ENCODE measurements at places on chromosomes 16 and 17. TPM values are rescaled to one million over a fixed set of nuclear protein-coding genes. Genes with fewer than 3 reads are reported as not detected.

The CCL5 gene
- 0.72 TPM for total RNA-seq

The WNT9B gene
- total RNA-seq: 2.6 TPM

The EVPLL gene
- total RNA-seq: not detected

The HLF gene
- total RNA-seq: 0.60 TPM

The CD300A gene
- total RNA-seq: 1.1 TPM

The SLC47A1 gene
- total RNA-seq: 38.4 TPM

The EPX gene
- not detected for total RNA-seq

The ABCC12 gene
- total RNA-seq: not detected

The PPY gene
- total RNA-seq: not detected

The MAPT gene
- total RNA-seq: 0.24 TPM

The CHP2 gene
- 2.0 TPM for total RNA-seq

The FBXL16 gene
- 0.07 TPM for total RNA-seq

The NPIPA7 gene
- 11.2 TPM for total RNA-seq

The PRAC1 gene
- total RNA-seq: not detected

The SERPINF2 gene
- 140 TPM for total RNA-seq

- DNase-seq: peak; percentile 78
Observed at GRCh38 chr17:55735731-55736405, 13.2 kb upstream of the TMEM100 start.

DNA sequence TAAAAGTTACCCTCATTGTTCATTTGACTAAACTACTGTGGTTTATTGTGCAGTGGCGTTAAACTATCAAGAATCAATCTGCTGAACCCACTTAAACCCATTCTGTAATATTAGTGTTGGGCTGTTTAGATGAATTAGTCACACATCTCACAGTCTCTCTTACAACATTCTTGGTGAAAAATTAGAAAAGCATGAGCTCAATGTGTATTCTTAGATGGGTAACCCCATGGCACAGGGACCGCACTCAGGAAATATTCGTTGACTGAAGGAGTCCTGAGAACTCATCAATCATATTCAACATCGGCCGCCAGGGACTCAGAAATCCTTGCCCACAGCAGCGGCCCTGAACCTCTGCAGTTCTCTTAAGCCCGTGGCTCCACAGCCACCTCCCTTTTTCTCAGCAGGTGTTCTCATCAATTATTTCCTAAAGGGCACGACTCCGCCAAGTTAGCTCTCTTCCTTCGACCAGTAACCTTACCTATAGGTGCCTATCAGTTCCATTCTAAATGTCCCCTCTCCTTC lies 155.6 kb downstream of the STX8 start:
- no peak for DNase-seq

- DNase-seq: no peak
Observed at GRCh38 chr17:75344666-75345065, 55.4 kb upstream of the SLC25A19 start.

DNA sequence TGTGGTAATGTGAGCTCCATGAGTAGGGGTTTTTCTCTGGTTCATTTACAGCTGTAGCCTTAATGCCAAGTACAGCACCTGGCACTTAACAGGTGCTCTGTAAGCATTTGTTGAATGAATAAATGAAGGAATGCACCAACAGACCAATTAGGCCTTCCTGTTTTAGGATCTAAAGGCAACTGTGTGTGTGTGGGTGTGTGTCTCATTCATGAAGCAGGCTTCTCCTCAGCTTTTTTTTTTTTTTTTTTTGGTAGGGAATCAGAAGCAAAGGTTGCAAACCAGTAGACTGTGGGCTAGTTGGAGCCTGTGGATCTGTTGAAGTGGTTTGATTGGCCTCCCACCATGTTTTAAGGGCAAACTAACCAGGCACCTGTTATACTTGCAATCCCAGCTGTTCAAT lies 48.1 kb downstream of the HS3ST2 start:
- no peak for DNase-seq

GRCh38 chr16:89863741-89864526 lies 9.5 kb upstream of the TCF25 start:
- no peak for DNase-seq

DNA sequence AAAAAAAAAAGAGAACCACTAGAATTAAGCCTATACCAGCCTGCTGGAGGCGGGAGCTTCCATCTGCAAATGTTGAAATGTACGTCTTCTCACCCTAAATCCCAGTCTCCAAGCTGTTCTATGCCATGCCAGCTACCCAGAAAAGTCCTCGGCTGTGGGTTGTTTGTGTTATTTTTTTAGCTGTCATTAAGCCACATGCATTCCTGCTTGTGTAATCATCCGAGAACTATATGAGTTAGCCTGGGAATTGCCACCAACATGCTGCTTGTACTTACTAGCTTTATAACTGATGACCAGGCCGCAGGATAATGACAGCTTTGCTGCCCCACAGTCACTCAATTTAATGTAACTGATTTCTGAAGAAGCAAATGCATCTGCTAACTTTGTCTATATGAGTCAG lies 313.9 kb upstream of the SALL1 start:
- no peak for DNase-seq

- DNase-seq: no peak
Observed at GRCh38 chr17:50739098-50739497, 19.7 kb downstream of the LUC7L3 start.

- DNase-seq: no peak
Observed at GRCh38 chr16:30051518-30051917, 14.0 kb upstream of the ALDOA start.

- DNase-seq: no peak
Observed at GRCh38 chr16:87584271-87584670, 18.0 kb upstream of the JPH3 start.

DNA sequence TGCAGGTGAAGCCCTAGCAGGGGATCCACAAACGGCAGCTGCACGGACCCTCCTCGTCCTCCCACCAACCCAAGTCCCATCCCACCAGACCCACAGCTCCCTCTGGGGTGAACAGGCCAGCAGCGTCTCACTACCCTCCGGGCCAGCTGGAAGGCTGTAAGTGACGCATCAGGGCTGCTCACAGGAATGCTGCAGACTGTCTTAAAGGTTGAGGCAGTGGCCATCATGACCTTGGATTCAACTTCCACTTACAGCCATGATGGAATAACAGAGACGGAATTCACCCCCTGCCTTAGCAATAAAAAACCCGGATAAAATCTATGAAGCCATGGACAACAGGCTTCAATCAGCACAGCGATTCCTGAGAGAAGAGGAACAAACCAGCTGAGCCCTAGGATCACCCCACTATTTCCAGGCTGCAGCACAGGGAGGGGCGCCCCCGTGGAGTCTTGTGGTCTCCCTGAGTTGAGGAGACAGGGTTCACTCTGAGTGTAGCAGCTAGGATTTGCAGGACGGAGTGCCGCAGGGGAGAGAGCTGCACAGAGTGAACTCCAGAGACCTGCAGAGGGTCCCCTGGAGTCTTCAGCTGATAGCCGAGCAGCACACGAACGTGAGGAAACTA lies 10.5 kb downstream of the FAM83G start:
- no peak for DNase-seq

- peak; percentile 95 for DNase-seq
Observed at GRCh38 chr17:40909351-40909750, 24.3 kb upstream of the KRT20 start.

- DNase-seq: no peak
Observed at GRCh38 chr16:6528217-6528616, 804.4 kb upstream of the RBFOX1 start.

GRCh38 chr17:45820052-45820780 lies 24.5 kb upstream of the SPPL2C start:
- DNase-seq: no peak

- DNase-seq: no peak
Observed at GRCh38 chr17:9676820-9677310, 31.5 kb downstream of the USP43 start.

- peak; percentile 61 for DNase-seq
Observed at GRCh38 chr17:37650419-37651003, 7.3 kb upstream of the DDX52 start.

DNA sequence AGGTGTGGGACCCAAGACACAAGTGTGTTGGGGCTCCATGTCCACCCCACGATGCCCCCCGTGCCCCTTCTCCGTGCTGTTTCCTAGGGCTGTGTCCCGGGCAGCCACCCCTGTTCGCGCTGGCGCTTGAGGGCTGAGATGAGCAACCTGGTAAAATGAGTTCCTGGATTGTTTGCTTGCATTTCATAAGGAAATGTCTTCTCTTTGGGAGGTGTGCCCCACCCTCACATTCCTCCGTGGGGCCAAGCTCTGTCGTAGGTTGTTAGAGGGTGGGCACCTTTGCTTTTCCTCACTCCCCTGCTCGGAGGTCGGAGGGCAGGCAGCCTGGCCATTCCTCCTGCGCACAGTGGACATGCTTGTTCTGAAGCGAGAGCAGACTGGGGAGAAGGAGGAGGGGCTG lies 171.3 kb upstream of the CHMP6 start:
- peak; percentile 43 for DNase-seq

- DNase-seq: no peak
Observed at GRCh38 chr17:32116937-32117336, 25.4 kb upstream of the RHOT1 start.

DNA sequence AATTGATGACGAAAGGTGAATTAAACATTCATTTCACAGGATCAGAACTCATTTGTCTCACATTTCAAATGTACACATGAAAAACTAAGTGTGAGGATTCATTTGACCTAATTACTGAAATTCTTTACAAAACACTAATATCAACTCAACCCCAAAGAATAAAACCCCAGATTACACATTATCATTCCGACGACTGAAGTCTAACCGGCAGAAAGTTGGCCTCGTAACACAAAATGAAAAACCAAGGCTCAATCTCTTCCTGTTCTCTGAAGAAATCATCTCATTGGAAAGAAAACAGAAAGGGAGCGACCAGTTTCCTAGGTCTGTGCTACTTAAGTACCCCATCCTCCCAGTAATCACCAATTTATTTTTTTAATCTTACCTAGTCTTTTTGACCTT lies 1.8 kb downstream of the JPT1 start:
- no peak for DNase-seq

GRCh38 chr16:87757841-87758426 lies 7.9 kb downstream of the KLHDC4 start:
- DNase-seq: no peak

All from hepatocyte (in vitro differentiated cells).